ENCODE measurements at places on chromosomes 1 and 21.

DNA sequence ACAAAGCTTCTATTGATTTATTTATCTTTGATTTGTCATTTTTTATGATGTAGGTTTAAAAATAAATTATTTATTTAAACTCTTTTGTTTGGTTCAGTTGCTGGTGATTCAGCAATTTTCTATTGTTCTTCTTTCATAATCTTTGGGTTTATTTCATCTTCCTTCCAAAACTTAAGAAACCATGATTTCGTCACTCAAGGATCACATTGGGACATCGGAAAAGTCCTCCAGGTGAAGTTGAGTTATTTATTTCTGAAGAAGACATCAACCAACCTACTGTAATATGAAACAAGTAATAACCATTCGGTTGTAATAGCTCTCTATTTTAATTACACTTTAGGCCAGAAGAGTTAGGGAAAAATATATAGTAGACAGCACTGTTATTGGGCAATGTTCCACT is 23.0 kb upstream of the WLS start:
- DNase-seq: no peak

DNA sequence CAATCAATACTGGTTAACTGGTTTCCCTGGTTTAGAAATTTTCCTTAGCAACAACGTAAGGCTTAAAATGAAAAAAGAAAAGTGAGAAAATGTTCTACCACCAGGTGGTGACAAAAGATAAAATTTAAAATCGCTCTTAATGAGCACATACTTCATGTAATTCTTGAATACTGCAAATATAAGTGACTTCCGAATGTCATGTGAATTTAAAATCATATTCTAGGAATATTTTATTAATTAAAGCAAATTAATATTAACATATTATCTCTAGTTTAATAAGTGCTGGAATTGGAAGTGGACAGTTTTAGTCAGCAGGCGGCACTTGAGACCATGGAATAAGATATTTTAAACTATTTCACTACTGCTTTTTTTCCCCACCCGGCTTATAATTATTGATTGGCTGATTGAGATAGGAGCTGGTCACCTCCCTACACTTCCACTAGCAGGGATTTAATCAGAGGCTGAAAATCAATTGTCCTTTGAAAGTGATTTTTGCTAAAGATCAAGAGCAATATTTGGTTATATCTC is 5.0 kb upstream of the ADAMTS1 start:
- DNase-seq: no peak

DNA sequence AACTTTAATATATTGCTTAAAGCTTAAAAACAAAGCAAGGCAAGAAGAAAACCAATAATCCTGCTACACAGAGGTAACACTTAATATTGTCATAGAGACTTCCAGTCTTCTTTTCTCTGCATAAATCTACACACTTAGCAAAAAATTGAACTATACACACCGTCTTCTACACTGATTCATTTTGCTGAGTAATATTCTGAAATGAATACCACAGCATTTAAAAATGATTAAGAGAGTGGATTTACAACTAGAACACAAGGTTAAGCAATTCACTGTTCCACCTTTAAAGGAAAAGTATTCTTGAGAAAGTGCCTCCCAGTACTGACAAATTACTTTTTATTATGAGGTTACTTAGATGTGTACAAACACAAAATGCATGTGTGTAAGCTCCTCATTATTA is 22.2 kb upstream of the ITPKB start:
- no peak for DNase-seq

GRCh38 chr1:248823517-248824001 is 2.2 kb downstream of the SH3BP5L start:
- DNase-seq: no peak

GRCh38 chr1:10054465-10054864 is 21.7 kb downstream of the UBE4B start:
- no peak for DNase-seq

DNA sequence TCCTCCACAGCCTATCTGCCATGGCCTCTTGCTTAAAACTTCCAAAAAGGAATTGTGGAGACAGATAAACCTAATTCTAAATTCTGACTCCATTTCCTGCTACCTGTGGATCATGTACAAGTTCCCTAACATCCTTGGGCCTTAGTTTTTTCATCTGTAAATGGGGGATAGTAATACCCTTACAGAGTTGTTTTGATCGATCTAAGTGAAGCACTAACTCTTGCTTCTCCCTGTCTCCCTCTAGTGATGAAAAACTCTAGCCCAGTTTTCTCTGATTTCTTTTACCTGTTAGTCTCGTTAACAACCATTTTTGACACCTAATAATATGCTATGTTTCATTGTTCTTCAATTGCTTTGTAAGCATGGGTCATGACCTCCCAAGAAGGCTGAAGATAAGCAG is 65.9 kb downstream of the TM2D1 start:
- DNase-seq: no peak

Data from CD8-positive, alpha-beta T cell (primary cell).